ENCODE measurements at places on chromosomes 2 and 18.
A peak's percentile ranks its signal among the peaks of the same experiment; 100 is the strongest.

GRCh38 chr2:160007111-160007510, 55.3 kb downstream of the PLA2R1 start:
- DNase-seq = no peak

DNA sequence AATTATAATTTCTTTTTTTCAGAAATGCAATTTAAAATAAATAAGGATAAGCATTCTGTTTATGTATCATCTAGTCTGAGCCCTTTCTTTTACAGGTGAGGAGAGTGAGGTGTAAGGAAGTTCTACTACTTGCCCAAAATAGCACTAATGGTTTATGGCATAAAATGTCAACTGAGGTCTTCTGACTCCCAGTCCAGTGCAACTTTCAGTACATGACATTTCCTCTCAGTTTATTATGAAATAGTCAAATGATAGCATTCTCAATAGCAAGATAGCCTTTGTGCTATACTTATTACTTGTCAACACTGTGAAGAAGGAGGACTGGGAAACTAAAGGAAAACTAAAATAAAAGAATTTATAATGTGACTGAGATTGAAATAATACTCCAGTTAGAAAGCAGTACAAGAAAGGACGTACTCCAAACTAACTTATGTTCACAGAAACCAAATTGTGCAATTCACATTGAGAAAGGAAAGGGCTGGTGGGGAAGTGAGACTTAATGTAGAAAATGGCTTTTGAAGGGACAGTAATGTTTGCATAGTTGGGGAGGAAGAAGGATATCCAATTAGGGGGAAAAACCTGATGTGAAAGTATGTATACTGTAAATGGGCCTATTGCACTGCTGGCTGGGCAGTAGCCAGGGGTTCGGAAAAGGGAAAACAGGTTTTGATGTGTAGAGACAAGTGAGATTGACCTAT, 166.7 kb upstream of the ZEB2 start:
- no peak for DNase-seq

DNA sequence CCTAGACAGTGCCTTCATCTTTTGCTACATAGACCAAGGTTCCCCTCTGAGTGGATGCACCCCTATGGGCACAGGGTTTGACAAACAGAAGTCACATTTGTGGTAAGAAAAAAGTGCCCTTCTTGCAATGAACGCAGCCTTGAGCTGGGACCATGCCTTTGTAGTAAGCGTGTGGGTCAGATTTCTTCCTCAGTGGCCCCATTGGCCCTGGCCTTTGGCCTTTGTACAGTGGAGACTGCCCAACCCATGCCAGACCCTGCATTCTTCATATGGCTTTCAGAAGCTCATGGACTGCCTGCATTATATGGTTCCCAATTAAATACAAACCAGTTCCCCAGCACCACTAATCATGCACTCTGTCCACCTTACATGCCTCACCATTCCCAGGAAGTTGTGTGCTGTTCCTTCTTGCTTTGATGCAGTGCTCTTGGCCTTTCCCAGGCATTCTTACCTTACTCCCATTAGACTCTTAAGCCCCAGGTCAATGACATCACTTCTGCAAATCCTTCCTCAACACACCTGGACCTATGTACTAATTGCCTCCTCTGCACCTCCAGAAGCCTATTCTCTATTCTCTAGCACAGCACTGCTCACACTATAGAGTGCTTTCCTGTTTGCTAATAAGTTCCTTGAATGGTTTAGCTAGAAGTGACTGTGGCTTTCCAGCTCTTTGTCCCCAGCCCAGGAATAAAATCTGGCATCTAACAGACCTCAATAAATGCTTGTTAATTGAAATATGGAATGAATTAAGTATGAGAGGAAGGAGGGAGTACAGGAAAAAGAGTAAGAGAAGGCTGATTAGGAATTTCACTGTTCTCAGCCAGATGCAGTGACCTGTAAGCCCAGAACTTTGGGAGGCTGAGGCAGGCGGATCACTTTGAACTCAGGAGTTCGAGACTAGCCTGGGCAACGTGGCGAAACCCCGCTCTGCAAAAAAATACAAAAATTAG, 60.2 kb downstream of the TMEM247 start:
- no peak for DNase-seq

DNA sequence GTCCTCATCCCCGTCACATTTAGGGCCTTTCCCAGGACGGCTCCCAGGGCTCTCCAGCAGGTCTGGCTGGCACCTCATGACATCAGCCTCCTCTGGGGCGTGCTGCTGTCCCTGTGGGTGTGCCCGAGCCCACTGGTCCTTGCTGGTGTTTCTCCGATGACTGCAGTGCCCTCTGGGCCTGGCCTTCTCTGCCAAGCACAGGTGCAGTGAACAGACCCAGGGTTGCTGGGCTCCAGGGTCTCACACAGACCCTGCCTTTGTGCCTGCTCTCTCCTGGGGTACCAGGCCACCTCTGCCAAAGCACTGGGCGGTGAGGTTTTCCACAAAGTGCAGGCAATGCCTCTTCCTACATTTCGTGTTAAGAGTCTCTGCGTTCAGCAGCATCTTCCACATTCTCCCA, 246.1 kb downstream of the ACKR3 start:
- DNase-seq = no peak

GRCh38 chr18:62523631-62524439, 1.0 kb downstream of the ZCCHC2 start:
- peak; percentile 39 for DNase-seq

- DNase-seq = no peak
These were observed 308.6 kb downstream of the TGIF1 start for GRCh38 chr18:3758531-3758930.

- DNase-seq = no peak
These were observed 10.3 kb downstream of the ZC3H15 start for GRCh38 chr2:186496401-186496800.

DNA sequence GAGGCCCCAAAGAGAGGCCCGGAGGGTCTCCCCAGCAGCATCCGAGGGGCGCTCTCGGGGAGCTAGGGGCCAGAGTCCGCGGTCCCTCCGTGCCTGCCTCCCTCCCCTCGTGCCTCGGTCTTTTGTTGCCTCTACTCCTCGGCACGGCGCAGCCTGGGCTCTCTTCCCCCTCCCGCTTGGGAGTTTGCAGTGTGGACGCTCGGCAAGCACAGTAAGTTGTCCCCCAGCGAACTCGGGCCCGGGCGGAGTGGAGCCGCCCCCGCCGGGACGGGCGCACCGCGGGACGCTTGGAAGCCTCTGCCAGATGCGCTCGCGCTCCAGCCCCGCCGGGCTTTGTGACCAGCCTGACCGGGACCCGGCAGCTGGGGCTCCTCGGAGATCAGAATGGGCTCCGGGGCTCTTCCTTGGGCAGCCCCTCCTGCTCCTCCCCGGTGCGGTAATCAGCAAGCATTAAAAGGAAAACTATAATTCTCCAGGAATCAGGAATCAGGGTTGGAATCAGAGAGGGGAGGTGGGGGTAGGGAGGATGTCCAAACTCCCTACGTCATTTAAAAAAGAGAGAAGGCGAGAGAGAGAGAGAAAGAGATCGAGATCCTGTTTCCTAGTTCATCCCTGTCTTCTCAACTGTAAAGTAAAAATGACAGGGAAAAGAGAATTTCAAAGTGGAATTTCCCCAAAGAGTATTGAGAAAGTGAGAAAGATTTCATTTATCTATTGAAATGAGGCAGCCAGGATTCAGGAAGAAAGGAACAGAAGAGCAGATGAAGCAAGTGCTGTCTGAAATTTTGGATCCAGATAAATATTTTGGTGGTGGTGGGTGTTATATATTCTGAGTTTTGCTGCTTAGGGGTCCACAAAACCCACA, 786 bp upstream of the TMEM200C start:
- DNase-seq = peak; percentile 59

DNA sequence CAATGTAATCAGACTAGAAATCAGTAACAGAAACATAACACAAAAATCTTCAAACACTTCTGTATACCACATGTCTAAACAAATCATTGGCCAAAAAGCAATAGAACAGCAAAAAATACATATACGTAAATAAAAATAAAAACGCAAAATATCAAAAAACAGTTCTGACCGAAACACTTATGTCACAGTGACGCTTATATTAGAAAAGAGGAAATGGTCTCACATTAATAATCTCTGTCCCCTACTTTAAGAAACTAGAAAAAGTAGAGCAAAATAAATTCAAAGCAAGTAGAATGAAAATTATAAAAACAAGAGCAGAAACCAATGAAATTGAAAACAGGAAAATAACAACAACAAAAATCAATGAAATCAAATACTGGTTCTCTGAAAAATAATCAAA, 41.9 kb downstream of the TMEM131 start:
- DNase-seq = no peak

- DNase-seq = no peak
These were observed 290.3 kb downstream of the CELF4 start for GRCh38 chr18:37275237-37275741.

GRCh38 chr18:7272311-7273049, 41.6 kb downstream of the LRRC30 start:
- peak; percentile 68 for DNase-seq

- no peak for DNase-seq
These were observed 775.3 kb upstream of the POU3F3 start for GRCh38 chr2:104078431-104079157.

DNA sequence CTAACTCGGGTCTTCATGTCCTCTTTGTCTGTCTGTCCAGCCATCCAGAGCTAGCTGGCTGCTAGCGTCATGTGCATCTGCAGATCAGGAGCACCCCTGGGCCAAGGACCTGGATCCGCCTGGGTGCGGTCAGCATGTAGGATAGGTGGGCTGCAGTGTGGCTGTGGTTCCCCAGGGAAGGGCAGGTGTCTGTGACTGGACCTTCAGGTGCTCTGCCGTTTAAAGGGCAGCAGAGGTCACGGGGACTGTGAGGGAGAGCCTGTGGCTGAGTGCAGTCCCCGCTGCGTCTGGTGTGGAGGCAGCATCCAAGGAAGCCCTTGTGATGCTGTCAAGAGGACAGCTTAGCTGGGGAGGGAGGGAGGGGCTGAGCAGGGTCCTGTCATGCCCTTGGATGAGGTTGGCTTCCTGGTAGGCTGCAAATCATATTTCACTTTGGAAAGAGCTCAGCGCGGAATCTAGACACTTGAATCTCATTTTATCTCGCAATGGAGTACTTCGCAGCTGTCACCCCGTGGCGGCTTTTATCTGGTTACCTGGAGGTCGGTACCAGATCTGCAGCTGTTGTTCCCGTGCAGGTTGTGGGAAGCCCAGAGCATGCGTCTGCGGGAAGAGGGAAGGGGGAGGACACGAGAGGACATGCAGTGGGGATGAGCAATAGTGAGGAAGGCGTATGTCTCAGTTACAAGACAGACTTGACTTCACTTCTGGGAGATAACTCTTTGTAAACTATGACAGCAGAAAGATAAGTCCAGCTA, 5.9 kb upstream of the RALB start:
- DNase-seq = no peak

- no peak for DNase-seq
These were observed 23.2 kb upstream of the LPIN2 start for GRCh38 chr18:3036108-3036507.

- no peak for DNase-seq
These were observed 105.6 kb downstream of the MYO1B start for GRCh38 chr2:191350826-191351225.

DNA sequence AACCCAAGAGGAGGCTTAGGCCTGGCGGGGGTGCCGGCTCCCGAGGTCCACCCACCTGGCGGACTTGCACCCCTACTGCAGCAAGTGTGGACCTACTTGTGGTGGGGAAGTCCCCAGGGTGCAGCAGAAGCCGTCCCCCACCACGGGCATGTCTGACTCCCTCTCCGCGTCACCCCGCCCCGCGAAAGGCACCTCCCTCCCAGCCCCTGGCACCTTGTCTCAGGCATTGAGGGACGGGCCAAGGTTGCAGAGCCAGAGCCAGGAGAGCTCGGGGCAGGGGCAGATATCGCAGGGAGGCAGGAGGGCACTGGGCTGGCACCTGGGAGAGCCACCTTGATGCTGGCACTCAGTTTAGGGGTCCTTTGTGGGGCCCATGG, 19.0 kb downstream of the CROCC2 start:
- DNase-seq = peak; percentile 4

GRCh38 chr18:37873416-37873815, 307.8 kb upstream of the CELF4 start:
- no peak for DNase-seq

GRCh38 chr2:200247494-200247893, 59.0 kb upstream of the SPATS2L start:
- no peak for DNase-seq

GRCh38 chr2:222872551-222872950, 11.7 kb downstream of the ACSL3 start:
- DNase-seq = no peak

DNA sequence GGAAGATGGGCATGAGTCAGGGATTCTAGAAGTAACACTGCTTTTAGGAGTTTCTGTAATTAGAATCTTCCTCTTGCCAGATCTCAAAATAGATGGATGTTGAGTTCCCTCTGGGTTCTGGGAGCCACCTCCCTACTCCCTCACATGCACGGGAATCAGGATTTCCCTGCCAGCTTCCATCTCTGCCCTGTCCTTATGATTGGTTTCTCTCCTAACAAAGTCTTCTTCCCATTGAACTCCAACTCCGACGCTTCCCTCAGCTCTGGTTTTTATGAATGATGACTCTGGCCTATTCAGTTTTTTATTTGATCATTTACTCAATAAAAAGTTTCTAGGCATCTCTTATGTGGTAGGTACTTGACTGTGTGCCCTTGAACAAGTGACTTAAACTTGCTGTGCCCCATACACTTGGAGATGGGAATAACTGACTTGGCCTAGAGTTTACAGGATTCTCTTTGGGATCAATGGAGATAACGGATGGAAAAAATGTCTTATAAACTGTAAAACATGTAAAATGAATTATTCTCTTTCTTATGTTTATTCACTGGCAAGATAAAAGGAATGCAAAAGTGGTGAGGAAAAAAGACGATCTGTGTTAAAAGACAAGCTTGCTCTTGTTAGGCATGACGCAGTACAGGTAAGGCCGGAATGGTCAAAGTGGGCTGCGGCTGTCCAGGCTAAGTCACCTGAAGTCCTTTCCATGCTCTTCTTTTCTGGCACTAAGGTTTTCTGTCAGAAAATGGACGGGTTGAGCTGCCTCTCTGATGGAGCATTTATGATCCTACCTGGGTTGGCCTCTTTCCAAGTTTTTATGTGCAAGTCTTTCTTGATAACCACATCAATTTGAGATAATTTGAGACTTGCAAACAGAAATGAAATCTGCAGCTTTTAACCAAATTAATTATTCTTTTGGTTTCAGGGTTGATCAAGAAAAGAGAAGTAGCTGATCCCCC, 199.6 kb downstream of the MYCN start:
- DNase-seq = no peak

DNA sequence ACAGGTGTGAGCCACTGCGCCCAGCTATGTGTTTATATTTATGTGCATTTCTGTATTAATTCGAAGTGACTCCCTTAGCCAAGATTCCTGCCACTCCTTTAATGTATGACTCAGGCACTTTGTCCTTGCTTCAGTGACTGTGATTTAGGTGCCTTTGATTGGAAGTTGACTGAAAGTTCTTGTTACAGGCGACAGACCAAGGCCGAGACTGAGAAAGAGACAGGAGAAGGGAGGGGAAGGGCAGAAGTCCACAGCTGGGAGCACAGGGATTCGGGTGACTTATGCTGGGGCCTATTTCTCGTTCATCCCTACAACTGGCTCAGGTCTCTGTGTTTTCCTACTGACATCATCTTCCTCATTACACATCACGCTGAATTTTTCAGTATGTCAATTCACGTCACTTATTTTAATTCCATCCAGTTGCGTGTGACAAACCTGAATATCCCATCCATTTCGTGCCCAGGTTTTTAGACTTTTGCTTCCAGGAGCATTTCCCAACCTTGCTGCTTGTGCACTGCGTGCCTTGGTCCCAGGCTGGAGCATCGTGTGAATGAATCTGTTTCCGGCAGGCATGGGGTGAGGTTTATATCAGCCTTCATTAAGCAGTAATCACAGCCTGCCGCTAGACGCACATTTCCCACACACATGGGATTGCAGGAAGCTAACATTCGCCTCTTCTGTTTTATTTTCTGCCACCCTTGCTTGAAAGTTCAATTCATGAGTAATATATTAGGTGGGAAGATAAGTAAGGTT, 42.4 kb downstream of the TMEM18 start:
- no peak for DNase-seq
